ENCODE measurements at places on chromosomes 2 and 18. TPM values are rescaled to one million over a fixed set of nuclear protein-coding genes. Genes with fewer than 3 reads are reported as not detected.

Gene COL5A2
- total RNA-seq: 4.4 TPM

Gene NEB
- total RNA-seq: 0.50 TPM

Gene SMIM21
- total RNA-seq: not detected

Gene PRKAG3
- total RNA-seq: not detected

Gene DSG4
- total RNA-seq: not detected
